Activated B cell treated with CpG ODN at 0.5 μM for 24 hours (primary cell): ENCODE measurements at places on chromosomes 2 and 18. TPM values are rescaled to one million over a fixed set of nuclear protein-coding genes. Genes with fewer than 3 reads are reported as not detected.

Gene MARS2
- total RNA-seq, result 14.6 and 15.4 TPM in 2 replicates

GRCh38 chr2:233821196-233821595, 33.1 kb downstream of the HJURP start:
- no peak for DNase-seq

DNA sequence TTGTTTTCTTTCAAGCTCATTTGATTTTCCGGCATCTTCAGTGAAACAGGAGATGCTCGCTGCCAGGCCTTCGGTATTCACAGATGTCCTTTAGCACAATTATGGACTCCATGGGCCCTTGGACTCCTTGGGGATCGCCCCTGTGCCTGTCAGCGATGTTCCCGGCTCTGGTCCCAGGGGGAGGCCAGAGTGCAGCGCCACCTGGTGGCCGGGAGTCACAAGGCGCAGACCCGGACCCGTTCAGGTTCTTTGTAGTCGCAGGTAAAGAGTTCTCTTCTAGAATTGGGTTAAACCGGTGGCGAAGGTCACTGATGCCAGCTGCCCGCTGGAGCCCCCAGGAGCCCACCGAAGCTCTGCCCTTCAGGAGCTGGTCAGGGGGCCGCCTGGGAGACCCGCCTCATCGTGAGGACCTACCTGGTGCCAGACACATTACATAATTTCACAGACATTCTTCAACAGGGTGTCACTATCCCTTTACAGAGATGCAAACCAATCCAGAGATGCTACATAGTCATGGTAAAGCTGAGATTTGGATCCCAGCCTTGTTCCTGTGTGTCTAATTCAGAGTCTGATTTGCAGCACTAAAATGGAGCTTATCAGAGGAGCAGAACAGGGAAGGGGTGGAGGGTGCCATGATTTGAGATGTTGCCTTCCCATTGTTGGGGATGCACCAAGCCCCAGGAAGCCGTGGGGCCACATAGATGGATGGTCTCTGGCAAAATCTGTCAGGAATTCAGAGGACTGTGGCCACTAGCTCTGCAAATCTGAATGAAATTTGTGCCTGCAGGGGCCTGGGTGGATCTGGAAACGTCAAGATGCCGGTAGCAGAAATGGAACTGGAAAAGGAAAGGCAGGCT, 6.0 kb upstream of the INPP5D start:
- peak; percentile 72 for DNase-seq

DNA sequence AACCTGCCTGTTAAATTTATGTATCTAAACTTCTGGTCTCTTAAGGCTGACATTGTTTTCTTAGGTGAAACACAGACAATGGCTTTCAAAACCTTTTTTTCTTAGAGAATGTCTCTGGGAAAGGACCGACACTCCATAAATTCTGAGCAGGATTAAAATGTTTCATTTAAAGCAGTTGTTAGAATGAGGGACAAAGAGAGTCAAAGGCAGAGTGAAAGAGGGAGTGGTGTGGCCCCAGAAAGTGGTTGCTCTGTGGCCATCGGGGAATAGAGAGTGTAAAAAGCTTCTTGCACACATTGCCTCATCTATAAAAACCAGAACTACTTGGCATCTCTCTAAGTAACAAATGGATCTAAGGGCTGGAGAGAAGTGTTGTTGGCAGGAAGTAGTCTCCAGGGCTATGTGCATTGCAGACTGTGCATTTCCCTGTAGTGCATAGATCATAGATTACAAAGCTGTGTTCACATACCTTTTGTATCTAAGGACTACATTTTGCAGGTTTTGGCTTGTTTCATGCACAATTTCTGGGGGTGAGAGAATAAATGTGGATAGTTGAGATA, 3.6 kb downstream of the RPRM start:
- no peak for DNase-seq

- no peak for DNase-seq
Measured at GRCh38 chr2:212903413-212903812, 248.0 kb downstream of the IKZF2 start.

DNA sequence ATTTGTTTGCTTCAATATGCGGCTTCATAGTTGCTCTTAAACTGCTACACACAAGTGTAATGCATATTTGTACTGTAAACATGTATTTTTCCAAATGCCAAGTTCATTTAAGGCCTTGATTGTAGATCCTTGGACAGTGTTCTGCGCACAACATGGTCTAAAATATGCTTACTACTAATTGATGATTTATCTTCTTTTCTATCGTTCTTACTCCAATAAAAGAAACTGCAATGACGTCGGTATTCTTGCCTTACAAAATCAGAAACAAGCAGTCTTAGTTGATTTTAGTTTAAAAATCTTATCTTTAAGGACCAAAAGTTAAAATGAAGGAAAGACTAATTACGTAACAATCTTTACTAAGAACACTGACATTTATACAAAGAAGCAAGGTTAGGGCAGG, 224.3 kb upstream of the SMAD7 start:
- no peak for DNase-seq

DNA sequence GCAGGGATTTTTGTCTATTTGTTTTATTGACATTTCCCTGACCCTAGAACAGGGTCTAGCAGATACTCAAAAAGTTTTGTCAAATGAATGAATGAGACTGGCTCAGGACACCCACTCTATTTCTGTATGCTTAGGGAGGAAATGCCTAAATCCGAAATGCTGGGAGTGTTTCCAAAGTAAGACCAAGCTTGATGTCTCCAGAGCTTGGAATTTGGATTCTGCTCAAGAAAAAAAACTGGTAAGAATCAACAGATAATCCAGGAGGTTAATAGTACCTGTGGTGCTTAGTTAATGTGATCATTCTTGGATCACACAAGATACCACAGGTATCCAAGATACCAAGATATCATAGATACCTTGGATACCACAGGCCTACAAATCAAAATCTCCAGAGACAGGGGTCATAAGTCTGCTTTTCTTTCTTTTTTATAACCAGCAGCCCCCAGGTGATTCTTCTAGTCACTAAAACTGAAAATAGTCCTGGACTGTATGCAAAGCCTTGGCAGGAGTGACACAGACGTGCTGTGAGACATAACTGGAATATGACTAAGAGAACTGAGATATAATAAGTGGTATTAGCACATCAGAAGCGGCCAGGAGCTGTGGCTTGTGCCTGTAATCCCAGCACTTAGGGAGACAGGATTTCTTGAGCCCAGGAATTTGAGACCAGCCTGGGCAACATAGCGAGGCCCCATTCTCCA, 39.9 kb upstream of the SP3 start:
- DNase-seq, result no peak

GRCh38 chr2:125512313-125512712, 1143.6 kb upstream of the GYPC start:
- no peak for DNase-seq

DNA sequence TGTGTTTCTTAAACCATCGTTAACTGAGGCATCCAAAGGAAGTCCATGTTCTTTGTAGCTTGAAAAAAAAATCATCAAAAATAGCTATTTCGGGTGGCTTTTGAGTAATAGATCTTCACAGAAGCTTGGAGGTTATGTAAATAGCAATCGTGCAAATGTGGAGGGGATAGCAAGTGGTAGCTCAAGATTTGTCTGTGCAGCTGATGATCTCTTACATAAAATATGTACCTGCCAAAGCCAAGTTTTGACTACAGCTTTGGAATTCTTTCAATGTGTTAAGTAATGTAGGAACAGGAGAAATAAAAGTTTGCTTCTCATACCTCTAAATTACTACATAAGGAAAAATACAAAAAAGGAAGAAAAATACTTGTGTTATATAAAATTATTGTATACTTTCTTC, 1432.0 kb downstream of the DPP10 start:
- DNase-seq, result no peak

- no peak for DNase-seq
Measured at GRCh38 chr2:181662287-181662686, 5.4 kb upstream of the CERKL start.

DNA sequence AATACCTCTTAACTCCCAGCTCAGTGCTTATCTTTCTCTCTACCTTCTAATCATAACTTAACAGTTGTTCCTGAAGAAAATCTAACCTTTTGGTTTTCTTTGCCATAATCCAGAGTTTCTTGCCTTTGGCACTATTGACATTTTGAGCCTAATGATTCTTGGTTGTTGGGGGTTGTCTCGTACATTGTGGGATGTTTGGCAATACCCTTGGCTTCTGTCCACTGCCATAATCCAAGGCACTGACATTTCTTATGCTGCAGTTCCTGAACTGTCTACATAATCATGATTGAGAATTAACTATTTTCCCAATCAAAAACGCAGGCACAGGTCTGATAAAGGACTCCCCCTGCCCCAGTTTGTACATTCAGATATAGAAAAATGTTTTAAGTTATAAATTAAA, 203.2 kb upstream of the MEX3C start:
- DNase-seq, result no peak

- no peak for DNase-seq
Measured at GRCh38 chr2:3102081-3102921, 275.3 kb downstream of the EIPR1 start.
